GM13976 (cell line): ENCODE measurements at places on chromosomes 5 and 9.

DNA sequence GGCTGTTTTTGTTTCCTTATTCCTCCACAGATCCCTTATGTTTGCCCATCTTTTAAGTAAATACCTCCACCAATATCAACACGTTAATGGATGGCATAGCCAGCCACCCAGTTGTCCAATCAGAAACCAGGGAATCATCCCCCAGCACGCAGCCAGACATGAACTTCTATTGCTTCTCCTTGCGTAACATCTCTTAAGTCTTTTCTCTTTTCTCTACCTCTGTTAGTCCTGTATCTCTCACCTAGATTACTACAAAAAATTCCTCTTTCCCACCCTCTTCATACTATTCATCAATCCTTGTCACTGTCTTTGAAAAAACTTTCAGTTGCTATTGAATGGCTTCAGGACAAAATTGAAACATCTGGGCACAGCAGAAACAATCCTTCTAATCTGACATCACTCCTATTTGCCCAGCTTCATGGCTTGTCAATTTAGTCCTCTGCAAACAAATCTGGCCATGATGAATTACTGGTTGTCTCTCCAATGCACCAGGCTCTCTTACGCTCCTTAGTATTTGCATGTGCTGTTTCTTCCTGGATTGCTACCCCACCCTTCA lies 349.3 kb downstream of the RAB3C start:
- DNase-seq = no peak

DNA sequence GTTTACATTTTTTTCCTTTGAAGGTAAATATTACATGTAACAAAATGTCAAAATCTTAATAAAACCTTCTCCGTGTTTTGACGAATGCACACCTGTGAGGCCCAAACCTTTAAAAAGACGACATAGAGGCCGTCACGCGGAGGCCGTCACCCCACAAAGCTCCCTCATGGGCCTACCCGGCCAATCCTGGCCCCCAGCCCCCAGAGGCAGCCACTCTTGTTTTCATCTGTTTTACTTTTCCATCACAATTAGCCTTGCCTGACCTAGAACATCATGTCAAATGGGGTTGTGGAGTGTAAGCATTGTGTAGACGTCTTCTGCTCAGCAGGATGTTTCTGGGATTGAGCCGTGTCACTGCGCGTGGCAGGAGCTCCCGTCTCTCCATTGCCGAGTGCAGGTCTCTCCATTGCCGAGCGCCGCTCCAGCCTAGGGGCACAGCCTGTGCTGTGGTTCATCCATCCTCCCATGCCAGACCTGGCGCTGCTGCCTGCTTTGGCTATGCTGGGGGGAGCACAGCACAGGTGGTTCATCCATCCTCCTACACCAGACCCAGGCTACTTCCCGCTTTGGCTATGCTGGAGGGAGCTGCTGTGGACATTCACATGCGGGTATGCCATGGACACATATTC lies 52.2 kb upstream of the IRX4 start:
- DNase-seq = no peak

DNA sequence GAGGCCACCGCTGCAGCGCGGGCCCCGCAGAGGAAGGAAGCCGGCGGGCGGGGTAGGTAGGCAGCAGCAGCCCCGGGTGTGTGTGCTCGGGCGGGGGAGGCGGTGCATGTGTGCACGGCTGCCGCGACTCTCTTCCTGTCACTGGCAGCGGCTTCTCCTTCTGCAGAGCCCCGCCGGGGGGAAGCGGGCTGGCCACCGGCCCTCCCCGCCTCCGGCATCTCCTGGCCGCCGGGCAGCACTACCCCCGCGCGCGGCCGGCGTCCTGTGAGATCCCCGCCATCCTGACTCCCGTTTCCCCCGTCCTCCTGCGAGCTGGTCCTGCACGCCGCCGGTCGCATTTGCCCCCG lies 315 bp downstream of the PIK3R1 start:
- peak; percentile 79 for DNase-seq

DNA sequence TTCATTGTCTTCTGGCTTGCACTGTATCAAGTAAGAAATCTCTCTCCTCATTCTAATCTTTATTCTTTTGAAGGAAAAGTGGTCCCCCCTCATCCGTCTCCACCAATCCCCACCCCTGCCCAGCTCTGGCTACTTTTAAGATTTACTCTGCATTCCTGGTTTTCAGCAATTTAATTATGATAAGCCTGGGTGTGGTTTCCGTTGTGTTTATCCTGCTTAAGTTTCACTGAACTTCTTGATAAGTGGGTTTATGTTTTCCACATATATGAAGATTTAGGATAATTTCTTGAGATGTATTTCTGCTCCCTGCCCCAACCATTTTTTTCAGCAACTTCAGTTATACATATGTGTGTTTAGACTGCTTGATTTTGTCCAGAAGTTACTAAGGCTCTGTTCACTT lies 46.5 kb downstream of the PTBP3 start:
- no peak for DNase-seq

- DNase-seq = no peak
These were observed 280.6 kb downstream of the NR2F1-AS1 start for GRCh38 chr5:93300309-93300923.

- DNase-seq = no peak
These were observed 7.3 kb downstream of the FBP2 start for GRCh38 chr9:94586316-94586715.

- no peak for DNase-seq
These were observed 70.4 kb upstream of the NEK6 start for GRCh38 chr9:124187311-124187710.

- DNase-seq = no peak
These were observed 45.1 kb upstream of the PJA2 start for GRCh38 chr5:109454731-109455505.

DNA sequence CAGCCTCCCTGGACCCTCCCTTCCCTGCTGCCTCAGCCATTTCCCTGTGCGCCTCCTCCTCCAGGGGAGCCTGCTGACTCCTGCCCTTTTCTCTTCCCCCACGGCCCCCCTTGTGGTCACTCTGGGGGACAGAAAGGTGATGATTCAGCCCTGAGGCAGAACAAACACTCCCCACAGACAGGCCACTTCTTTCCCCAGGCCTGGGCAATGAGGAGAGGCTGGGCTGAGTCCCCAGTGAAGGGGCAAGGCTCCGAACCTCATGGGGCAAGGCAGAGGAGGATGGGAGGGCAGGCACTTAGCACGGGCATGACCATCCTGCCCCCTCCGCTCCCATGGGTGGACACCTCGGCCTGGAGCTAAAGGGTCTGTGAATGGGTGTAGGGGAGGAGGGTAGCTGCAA lies 21.0 kb downstream of the CSF1R start:
- no peak for DNase-seq
